ENCODE measurements at places on chromosomes 6 and 20.

- DNase-seq = no peak
These were observed 122.2 kb upstream of the ATXN1 start for GRCh38 chr6:16883414-16883813.

DNA sequence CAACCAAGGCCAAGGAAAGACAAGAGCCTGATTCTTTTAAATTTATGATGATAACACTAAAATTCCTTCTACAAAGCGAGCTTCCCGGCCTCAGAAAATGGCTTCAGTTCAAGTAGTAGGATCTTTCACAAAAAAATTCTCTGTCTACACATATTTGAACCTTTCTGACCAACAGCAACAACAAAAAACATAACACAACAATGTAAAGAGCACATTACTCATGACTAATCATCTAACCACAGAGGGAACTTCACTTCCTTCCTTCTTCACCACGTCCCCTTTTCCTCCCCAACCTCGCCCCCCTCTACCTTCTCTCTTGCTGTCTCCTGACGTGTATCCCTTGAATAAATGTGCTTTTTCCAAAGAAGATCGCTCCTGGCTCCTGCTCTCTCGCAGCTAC is 228.2 kb downstream of the MYLK4 start:
- no peak for DNase-seq

DNA sequence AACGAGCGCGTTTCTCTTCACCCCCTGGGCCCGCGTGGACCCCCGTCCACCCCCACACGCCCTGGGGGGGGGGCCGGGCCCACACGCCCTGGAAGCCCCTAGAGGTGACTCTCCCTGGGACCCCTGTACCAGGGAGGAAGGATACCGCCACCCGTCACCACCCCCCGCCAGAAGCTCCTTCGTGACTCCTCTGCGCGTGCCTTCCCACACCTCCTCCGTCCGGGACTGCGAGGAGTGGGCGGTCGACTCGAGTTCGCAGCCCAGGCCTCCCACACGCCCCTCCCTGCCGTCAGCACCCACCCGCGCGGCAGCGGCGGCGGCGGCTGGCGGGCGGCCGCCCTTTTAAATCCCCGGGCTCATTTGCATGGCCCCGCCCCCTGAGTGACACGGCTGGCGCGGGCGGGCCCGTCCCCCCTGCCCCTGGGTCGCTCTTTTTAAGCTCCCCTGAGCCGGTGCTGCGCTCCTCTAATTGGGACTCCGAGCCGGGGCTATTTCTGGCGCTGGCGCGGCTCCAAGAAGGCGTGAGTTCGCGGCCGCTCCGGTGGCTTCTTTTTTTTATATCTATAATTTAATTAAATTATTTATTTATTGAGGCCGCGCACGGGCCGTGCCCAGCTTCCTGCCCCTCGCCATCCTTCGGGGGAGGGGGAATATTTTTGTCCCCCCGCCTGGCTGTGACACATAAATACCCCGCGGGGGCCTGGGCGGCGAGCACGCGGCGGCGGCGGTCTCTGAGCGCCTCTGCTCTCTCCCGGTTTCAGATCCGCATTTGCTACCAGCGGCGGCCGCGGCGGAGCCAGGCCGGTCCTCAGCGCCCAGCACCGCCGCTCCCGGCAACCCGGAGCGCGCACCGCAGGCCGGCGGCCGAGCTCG is at the start of gene HMGA1:
TSS of gene HMGA1 (plus strand) at position 431 of the 873 bp plus-strand sequence. CDS start 3,908 bp downstream, outside the sequence.
- no peak for DNase-seq

- no peak for DNase-seq
These were observed 6.1 kb downstream of the C20orf173 start for GRCh38 chr20:35523298-35523888.

- no peak for DNase-seq
These were observed 26.6 kb upstream of the RUNX2 start for GRCh38 chr6:45301348-45302142.
